ENCODE measurements at places on chromosomes 6 and 20.

DNA sequence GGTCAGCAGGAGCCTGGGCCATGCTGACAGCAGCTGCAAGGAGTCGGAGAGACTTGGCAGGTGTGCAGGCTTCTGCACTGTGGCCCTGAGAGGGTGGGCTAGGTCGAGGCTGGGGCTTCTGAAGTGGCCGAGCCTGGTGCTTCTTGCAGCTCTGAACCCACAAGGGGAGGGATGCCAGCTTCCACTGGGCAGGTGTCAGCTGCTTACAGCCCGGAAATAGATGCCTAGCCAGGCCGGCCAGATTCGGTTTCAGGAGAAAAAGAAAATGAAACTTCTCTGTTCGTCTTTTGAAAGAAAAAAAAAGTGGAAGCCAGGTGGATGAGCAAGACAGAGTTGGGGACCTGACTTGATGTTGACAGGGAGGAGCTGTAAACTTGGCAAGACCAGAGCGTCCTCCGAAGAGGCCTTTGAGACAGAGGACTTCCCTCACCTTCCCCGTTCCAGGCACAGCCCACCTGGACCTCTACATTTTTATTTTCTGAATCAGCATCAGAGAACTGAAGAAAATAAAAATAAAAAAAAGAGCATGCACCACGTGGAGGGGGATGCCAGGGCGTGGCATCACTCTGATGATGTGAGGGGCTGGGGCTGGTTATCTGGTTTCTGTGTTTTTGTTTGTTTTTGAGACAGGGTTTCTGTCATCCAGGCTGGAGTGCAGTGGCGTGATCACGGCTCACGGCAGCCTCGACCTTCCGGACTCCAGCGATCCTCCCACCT lies at the start of gene ZBP1:
ZBP1 (minus strand) TSS at position 153 of the 717 bp plus-strand sequence; CDS start at position 22, 131 bp downstream.
- DNase-seq = no peak

- DNase-seq = peak; percentile 84
Observed at GRCh38 chr6:89817481-89817880, 2.1 kb downstream of the MDN1 start.

DNA sequence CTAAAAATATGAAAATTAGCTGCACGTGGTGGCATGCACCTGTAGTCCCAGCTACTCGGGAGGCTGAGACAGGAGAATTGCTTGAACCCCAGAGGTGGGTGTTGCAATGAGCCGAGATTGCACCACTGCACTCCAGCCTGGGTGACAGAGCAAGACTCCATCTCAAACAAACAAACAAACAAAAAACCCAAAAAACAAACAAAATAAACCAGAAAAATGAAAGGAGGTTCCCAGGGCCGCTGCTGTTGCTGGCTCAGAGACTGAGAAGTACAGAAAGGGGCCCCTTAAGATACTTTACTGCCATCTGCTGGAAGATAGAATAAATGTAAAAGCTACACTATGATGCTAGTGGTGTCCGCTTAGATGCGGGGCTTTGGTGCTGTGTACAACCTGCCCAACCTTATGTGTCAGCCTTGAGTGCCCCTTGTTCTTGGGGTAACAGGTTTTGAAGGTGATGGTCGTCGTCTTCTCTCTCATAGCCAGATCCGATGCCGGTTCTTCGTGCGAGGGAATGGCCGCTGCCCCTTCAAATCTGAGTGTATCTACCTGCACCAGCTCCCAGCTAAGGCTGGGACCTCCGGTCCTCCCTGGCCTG lies 2.8 kb upstream of the FANCE start:
- no peak for DNase-seq

DNA sequence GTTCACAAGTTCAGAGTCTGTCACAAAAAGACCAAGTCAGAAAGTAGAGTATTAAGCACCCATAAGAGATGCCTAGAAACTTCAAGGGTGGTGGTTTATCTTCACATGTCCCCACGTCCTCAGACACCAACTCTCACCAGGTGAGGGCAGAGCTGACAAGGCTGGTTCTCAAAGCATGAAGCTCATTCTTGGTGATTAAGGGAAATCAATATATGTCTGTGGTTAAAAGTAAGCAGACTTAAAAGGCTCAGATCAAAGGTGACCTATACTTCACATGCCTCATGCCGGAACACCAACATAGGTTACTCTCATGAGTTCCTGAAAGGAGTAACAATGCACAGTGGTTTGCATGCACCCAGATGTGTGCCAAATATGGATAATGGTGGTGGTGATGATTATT lies 27.0 kb downstream of the IL17A start:
- DNase-seq = no peak

DNA sequence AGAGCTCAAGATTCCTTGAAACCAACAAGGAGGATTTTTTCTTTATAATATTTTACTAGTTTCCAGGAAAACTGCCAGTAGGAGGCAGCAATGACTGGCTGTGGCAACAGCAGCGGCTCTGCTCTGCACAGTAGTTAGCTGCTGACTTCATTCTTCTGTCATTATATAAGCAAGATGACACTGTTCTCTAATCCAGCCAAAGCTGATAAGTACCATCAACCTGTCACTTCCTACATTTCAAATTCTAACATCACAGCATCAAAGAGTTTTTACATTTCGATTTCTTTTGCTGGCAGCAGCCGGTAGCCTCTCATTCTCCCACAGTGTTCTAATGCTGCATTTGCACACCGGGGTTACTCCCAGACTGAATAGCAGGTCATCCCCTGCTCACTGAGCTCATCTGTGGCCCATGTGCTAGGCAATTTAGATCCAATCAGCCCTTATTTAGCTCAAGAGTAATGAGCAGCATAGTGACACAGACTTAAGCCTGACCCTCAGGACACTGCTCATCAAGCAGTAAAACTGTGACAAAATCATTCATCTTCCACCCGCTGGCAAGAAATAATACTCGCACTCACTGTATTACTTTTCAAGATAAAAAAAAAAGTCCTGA lies 67.8 kb downstream of the MMS22L start:
- peak; percentile 18 for DNase-seq

- no peak for DNase-seq
Observed at GRCh38 chr20:12728782-12729181, 280.0 kb upstream of the SPTLC3 start.

DNA sequence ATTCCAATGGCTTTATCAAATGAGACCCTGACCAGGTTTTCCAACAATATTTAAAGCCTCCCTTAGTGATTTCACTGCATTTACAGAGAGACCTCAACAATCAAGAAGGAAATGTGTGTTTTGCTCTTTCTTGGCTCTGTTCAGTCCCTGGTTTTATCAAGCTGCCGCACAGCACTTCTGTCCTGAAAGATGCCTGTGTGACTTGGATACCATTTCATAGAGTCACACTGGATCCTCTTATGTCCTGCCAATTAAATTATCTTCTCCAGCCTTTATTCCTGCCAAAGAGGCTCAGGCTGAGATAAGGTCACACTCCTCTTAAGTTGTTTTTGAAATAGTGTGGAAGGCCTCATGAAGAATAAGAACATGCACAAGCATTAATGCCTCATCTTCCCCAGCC lies 197.0 kb upstream of the RNF217 start:
- no peak for DNase-seq

GRCh38 chr6:155915651-155916050 lies 460.0 kb upstream of the NOX3 start:
- no peak for DNase-seq

GRCh38 chr6:145898376-145898775 lies 65.8 kb downstream of the SHPRH start:
- no peak for DNase-seq

- no peak for DNase-seq
Observed at GRCh38 chr20:63007360-63007645, 539 bp upstream of the BHLHE23 start.

DNA sequence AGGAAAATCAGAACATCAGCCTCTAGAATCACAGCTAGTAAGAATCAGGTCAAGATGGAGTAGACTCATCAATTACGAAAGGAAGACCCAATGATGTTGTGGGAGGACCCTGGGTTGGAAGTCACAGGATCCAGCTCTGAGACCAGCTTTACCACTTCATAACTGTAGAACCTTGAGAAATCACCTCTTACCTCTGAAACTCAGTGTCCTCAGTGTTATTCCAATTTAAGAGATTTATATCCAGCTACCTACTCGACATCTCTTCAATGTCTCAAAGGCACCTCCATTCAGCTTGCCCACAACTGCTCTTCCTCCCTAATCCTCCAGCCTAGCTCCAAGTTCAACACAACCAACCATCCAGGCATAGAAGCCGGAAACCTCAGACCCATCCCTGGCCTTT lies 16.3 kb downstream of the MRPL14 start:
- no peak for DNase-seq

- peak; percentile 31 for DNase-seq
Observed at GRCh38 chr20:44056010-44056698, 130.8 kb downstream of the JPH2 start.

Measured in iPS DF 6.9 (cell line).